Right kidney (tissue), 9 donors: ENCODE measurements at places on chromosomes 3 and 15.

- no peak for DNase-seq
These were observed 381.9 kb downstream of the ERC2 start for GRCh38 chr3:56086355-56086754.

DNA sequence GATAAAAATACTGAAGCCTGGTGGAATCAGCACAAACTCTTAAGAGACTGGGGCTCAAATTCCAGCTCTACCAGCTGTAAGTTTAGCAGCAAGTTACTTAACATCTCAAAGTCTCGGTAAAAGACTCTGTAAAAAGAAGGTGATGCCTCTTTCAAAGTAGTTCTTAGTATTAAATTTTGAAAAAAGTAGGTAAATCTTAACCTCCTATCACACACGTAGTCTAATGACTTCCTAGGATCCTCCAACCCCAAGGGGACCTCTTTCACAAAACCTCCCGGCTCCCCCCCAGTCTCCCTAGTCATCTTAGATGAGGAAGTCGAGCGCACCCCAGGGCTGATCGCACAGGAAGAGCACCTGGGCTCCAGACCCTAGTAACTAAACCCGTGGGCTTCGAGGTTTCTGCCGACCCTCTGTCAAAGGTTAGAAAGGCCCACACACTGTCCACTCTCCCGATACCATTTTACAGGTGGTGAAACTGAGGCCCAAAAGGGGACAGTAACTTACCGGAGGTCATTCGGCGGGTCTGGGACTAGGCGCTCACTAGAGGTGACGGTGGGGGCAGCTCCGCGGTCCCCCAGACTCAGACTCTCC lies 427 bp downstream of the MBD4 start:
- DNase-seq = no peak

GRCh38 chr3:25653322-25653721 lies 11.4 kb downstream of the TOP2B start:
- DNase-seq = no peak

DNA sequence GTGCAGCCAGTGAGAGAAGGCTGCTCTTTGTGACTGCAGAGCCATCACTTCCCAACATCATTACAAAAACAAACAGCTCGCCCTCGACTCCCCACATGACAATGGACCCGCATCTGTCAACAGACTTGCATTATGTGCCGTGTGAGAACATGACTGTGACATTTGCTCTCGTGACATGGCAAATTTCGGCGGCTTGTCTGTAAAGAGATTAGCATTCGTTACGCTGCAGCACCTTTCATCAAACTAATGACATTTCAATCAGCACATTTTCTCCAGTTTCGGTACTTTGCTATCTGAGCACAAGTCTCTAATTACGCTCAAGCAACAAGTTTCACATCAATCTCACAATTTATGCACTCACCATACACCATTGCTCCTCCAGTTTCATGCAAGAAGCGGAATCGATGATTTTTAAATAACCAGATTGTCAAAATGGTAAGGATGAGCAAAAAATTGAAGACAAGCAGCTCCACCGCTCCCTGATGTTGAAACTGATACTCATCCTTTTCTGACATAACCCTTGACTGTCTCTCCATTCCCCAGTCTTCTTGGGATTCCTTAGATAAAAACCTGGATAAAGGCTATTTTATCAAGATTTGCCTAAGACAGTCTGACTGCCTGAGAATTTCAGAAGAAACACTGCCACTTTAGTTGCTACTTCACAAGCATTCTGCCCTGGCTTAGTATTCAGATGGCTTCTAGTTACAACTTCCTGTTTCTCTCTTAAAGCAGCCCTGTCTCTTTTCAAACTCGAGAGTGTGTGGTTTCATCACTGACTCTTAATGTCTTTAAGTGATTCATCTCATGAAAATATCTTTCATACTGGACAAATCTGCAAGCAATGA lies at the start of gene SLC9A9:
TSS of gene SLC9A9 (minus strand) at position 682 of the 845 bp plus-strand sequence. CDS start at position 536, 146 bp downstream.
- peak; percentile 39 for DNase-seq

GRCh38 chr15:38049891-38050290 lies 115.5 kb downstream of the TMCO5A start:
- DNase-seq = no peak

DNA sequence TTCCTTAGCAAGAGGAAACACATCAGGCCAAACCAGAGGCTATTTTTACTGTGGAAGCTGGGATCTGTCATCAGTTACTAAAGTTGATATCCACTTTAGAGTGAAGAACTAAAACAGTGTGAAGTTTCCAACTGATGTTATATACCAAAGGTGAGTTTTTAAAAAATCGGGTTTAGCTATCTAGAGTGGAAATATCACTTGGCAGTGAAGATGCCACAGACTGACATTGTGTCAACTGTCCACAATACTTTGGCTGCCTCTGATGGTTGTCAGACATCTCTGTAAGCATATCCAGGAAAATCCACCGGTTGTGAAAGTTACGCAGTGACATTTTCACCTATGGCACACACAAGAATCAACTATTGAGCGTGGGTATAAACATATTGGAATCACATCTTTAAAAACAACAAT lies 9.2 kb downstream of the ZIC1 start:
- DNase-seq = no peak

GRCh38 chr15:73993211-73993994 lies 1.1 kb upstream of the PML start:
- DNase-seq = no peak

DNA sequence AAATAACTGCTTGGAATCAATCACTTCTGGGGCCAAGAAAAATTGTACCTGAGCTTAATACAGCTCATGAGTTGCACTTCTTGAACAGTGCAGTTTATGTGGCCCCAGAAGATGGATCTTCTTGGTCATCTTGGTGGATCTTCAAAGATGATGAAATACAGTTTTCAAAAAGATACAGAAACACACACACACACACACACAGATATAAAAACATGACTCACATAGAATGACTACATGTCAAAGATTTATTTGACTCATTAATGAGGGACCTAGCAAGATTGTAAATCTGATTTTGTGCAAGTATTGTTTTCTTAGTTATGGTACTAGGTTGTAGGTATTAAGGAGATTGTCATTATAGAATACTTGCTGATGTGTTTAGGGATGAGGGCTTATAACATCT lies 32.6 kb downstream of the PDCD6IP start:
- no peak for DNase-seq

GRCh38 chr15:90869140-90869541 lies 753 bp downstream of the FURIN start:
- no peak for DNase-seq

DNA sequence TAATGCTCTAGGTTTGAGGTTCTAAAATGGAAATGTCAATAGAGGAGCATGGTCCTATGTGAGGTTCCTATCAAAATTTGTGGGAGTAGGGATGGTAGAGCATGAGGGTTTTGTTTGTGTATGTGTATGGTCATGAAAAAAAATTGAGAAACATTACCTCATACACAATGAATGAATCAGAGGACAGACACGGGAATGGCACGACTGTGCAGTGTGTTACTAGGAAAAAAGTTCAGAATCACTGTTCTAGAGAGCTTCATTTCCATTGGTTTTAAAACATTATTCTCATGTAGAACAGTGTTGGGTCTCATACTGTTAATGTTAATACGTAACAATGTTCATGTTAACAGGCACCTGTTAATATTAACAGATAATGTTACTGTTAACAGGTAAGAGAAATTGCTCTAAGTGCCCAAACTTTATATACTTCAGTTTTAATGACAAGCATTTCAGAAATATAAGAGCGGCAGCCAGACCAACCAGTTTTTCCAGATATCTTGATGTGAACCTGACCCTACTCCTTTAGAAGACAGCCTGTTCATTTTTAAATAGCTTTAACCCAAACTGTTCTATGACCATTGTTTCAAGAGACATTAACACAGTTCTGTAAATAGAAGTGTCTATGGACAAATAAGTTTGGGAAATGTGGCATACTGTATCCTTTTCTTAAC lies 48.0 kb downstream of the SLC15A2 start:
- DNase-seq = peak; percentile 10

GRCh38 chr3:131386429-131387165 lies 5.0 kb downstream of the NUDT16 start:
- DNase-seq = no peak

GRCh38 chr3:59774000-59774399 lies 724.2 kb upstream of the CFAP20DC start:
- no peak for DNase-seq

DNA sequence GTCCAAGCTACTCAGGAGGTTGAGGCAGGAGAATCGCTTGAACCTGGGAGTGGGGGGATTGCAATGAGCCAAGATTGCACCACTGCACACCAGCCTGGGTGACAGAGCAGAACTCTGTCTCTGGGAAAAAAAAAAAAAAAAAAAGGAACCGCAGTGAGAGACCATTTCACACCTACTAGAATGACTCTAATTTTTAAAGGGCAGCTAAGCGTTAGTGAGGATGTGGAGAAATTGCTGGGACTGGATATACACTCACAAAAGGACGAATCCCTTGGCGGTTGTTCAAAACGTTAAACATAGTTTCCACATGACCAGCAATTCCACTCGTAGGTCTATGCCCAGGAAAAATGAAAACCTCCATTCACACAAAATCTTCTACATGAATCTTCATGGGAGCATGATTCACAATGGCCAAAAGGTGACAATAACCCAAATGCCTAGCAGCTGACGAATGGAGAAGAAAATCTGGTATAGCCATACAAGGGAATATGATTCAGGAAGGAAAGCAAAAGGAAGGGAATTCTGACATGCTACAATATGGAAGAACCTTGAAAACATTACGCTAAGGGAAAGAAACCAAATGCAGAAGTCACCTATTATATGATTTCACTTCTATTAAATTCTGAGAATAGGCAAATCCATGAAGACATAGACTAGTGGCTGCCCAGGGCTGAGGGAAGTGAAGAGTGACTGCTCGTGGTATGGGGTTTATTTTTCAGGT lies 127.0 kb downstream of the CHSY1 start:
- DNase-seq = no peak

DNA sequence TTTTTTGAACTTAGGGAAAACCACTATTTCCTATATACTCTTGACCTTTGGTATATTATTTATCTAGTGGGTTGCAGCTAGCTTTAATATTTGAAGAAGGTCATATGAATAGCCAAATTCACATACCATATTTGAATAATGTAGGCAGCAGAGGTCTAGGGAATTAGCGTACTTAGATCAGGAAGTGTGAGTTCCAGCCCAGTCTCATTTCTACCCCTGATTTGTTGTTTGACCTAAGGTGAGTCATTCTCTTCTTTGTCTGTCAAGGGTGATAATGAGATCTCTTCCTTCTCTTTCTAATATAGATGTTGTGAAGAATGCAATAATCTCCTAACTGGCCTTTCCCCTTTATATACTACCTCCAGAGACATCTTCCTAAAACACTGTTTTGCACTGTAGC lies 36.6 kb upstream of the ZPLD1 start:
- no peak for DNase-seq

DNA sequence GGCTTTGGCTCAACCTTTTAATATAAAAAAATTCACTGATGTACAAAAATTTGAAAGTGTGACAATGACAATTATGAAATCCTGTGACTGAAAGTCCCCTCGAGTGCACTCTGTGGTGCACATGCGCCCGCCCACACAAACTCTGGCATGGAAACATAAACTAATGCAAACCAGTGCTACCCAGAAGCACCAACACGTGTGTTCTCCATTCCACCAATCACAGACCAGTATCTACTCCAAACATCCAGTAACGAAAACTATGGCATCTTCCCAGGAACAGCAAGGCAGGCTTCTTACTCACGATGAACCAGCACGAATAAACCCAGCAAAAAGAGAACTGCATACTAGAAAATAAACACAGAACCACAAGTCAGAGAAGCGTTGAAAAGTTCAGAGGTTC lies 11.7 kb upstream of the NMB start:
- DNase-seq = no peak

GRCh38 chr15:65818927-65819562 lies 27.0 kb upstream of the DENND4A start:
- no peak for DNase-seq

GRCh38 chr3:182699550-182700170 lies 93.6 kb upstream of the ATP11B start:
- DNase-seq = no peak

DNA sequence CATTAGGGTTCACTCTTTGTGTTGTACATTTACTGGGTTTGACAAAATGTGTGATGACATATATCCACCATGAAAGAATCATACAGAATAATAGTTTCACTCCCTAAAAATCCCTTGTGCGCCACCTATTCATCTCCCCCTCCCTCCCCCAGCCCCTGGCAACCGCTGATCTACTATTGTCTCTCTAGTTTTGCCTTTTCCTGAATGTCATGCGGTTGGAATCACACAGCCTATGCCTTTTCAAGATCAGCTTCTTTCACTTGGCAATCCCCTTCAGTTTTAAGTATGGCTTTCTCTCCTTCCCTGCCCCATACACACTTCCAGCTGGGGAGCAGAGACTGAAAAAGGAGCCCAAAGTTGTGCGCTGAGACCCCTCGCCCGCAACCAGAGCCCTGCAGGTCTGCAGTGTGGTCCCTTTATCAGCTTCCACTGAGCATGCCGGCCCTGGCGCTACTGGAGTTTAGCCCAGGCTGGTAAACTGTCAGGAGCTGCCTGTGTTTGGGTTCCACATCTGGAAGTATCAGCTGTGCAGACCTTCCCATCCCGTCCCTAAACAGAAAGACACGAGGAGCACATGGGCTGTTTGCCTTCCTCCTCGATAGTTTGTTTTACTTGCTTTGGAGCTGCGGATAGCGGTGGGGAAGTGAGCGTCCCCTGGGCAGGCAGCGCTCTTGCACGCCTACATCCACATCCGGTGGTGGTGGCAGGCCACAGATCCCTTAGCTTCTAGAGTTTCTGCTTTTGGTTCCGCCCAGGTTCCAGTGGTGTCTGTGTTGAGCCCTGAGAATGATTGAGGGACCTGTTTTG lies 12.3 kb downstream of the BOC start:
- DNase-seq = no peak

- no peak for DNase-seq
These were observed 137.3 kb upstream of the UBE2E1 start for GRCh38 chr3:23668430-23668904.

DNA sequence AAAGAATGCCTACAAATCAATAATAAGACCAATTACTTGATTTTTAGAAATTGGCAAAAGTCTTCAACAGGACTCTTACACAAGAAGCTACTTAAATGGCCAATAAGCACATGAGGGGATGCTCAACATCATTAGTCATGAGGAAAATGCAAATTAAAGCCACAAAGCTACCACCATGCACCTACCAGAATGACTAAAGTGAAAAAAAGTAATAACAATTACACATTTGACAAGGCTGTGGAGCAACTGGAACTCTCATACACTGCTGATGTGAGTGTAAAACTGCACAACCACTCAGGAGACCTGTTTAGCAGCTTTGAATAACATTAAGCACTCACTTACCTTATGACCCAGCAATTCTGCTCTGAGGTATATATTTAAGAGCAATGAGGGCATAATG lies 68.4 kb downstream of the PPCDC start:
- DNase-seq = no peak

GRCh38 chr3:43582866-43583265 lies 38.9 kb downstream of the ANO10 start:
- DNase-seq = no peak

GRCh38 chr3:43366885-43367284 lies 80.5 kb downstream of the SNRK start:
- no peak for DNase-seq
